ENCODE measurements at places on chromosomes 2 and 18.

GRCh38 chr2:219537657-219538488, 5.7 kb downstream of the CHPF start:
- DNase-seq, result no peak

GRCh38 chr2:43612944-43613343, 17.1 kb upstream of the THADA start:
- DNase-seq, result no peak

DNA sequence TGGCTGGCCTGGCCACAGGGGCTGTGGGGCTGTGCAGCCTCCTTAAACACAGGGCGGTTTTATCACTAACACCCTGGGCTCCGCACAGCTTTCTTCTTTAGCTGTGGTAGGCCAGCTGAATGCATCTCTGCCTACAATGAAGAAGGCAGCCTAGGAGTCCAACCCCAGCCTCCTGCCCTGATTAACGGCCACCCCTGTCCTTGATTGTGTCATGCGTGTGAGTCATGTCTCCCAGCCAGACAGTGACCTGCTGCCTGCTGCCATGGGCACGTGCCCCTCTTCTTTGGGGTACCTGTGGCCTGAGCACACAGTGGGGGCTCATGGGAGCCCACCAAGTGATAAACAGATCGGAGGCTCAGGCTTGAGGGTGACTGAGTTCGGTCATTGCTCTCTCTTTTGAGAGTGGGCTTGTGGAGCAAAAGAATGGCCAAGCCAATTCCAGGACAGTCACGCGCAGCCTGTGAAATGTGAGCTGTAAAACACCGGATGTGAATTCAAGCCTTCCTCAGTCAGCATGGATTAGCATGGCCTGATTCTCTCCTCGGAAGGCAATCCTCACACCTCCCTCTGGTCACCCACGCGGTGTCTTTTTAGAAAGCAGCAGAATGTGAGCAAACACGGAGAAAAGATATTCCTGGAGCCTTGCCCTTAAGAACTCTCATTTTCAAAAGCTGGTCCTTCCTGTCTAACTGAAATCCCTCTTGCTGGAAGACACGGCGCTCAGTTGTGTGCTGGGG, 144.1 kb downstream of the CELF4 start:
- no peak for DNase-seq

DNA sequence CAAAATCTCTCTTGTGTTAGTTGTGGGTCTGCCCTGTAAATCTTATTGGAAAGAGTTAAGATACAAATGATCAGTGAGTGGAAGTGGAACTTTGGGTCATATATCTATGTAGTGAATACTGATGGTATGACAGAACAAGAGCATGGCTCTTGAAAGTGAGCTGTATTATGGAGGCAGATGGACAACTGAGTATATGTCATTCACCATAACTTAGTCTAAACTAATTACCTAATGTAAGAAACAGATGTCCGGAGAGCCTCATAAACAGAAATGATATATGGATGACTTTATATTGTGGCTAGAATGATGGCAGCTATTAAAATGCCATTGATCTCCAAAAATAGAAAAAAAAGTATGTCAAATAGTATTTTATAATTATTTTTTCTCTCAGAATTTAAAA, 72.4 kb downstream of the FASTKD2 start:
- DNase-seq, result no peak

GRCh38 chr2:171668183-171668582, 19.1 kb upstream of the DYNC1I2 start:
- DNase-seq, result no peak

GRCh38 chr18:75377926-75378325, 49.6 kb downstream of the SMIM21 start:
- DNase-seq, result no peak

- DNase-seq, result no peak
These were observed 355.5 kb downstream of the RAD51AP2 start for GRCh38 chr2:17162713-17163112.

GRCh38 chr2:231604101-231604684, 11.5 kb downstream of the TEX44 start:
- DNase-seq, result no peak

DNA sequence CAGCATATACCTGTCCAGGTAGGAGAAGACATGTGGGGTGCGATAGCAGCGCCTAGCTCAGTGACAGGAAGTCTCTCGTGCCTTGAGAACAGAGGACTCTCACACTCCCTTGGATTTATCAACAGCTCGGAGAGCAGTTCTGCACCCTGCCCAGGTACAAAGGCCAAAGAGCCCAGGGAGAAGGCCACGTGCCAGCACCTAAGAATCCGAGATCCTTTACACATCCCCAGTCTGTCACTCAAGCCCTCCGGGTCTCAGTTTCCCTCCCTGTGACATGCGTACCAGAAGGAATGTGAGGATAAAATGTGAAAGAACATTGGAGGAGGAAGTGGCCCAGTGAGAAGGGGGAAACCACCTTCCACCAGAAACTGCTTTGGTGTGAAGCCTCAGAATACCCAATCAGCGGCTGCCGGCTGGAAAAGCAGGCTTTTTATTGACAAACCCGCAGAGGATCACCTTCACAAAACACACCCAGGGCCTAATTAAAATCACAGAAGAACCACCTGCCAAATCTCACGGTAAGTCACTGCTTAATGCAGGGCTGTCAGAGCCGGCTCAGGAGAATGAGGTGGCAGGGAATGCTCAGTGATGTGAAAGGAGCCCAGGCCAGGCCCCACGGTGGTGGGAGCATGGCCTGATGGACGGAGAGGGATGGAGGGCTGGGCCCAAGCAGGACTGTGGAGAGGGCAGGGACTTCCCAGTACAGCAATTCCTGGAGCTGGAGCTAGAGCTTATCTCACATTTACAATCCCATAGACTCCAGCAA, 66.3 kb downstream of the MYO5B start:
- no peak for DNase-seq

- no peak for DNase-seq
These were observed 539.5 kb downstream of the NRXN1 start for GRCh38 chr2:50492477-50492851.

GRCh38 chr2:47034973-47035609, 119.5 kb upstream of the MCFD2 start:
- DNase-seq, result no peak
